Astrocyte (in vitro differentiated cells and primary cell): ENCODE measurements at places on chromosomes 5 and 9.

- no peaks in the 10 kb centered on the region for H3K27me3 ChIP-seq
- H3K36me3 ChIP-seq: no peaks in the 10 kb centered on the region
- no peak overlapping the region for H3K4me3 ChIP-seq
- H3K4me1 ChIP-seq: no peaks in the 10 kb centered on the region
- DNase-seq: peak; percentile 41
These were observed 66.8 kb upstream of the IL7R start for GRCh38 chr5:35789732-35790456.

DNA sequence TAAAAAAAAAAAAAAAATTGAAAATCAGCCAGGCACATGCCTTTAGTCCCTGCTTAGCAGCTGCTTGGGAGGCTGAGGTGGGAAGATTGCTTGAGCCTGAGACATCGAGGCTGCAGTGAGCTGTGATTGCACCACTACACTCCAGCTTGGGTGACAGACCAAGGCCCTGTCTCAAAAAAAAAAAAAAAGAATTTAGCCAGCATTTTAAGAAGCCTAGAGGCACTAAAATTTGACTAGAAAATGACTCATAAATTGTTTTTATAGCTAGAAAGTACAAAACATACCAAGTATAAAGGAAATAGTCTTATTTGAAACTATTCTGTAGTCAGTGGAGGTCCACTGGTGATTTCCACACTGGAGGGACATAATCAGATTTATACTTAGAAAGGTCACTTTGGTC lies 17.5 kb downstream of the LRRC70 start:
- no peaks in the 10 kb centered on the region for H3K36me3 ChIP-seq
- peaks cover 7% of the 10 kb centered on the region for H3K4me1 ChIP-seq
- H3K27ac ChIP-seq: no peak overlapping the region
- DNase-seq: no peak
- no peaks in the 10 kb centered on the region for H3K27me3 ChIP-seq

DNA sequence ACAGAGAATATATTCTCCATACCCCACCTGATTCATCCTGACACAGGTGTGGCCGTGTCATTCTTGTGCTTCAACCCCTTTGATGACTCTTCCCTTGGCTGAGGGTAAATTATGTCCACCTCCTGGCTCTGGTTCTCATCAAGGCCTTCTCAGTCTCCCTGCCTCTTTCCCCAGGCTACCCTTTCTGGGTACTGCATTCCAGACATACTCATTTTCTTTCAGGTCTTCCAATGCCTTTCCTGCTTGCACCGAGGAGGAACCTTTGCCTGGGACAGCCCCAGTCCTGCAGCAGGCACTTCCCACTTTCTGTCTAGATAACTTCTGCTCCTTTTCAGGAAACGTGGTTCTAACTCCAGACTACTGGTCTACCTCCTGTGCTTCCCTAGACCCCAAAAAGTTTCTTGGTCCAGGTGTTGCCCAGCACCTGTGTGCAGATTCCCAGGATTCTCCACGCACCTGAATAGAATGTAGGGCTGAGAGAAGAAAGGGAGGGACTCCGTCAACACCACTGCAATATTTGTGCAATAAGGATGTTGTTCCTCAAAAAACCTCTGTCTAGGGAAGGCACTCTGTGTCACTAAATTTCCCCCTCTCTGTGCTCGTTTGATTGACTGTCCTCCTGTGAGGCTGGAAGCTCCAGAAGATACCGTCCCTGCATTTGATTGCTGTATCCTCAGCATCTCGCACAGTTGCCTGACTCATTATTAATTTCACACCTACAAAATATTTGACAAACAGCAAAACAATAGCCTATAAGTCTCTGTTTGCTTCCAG lies 255.4 kb upstream of the NFIL3 start:
- H3K4me3 ChIP-seq: no peak overlapping the region
- DNase-seq: no peak
- H3K4me1 ChIP-seq: no peaks in the 10 kb centered on the region
- no peaks in the 10 kb centered on the region for H3K27me3 ChIP-seq

DNA sequence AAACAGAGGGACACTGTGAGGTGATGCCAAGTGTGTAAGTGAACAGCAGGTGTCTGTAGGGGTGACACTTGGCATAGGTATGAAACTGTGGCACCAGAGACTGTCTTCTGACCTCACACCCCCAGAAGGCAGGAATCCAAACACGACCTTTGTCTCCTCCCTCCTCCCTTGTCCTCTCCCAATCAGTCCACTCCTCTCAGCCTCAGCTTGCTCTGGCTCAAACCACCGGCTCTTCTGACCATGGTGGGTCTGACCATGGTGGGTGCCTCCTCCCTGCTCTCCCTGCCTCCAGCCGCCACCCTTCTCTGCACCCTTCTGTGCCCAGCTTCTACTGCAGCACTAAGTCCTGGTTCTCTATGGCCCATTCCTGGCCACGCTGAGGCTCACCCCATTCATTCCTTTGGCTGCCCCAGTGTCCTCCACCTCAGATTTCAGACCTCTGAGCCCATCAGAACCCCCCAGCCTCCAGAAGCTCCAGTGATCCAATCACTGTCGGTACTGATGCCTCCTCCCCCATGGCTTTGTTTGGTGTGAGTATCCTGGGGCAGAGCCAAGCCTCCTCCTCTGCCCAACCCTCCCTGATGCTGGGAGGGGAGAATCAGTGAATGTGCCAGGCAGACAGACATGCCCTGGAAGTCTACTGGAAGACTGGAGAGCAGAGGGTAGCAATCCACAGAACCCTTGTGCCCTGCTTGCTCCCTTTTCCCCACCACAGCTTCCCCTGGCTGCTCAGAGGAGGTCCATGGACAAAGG lies 1.7 kb upstream of the ARID3C start:
- peaks cover 50% of the 10 kb centered on the region for H3K27me3 ChIP-seq
- H3K4me1 ChIP-seq: peaks cover 4% of the 10 kb centered on the region
- DNase-seq: no peak
- no peak overlapping the region for H3K27ac ChIP-seq
- no peak overlapping the region for H3K4me3 ChIP-seq
- no peaks in the 10 kb centered on the region for H3K36me3 ChIP-seq

- DNase-seq: no peak
- peaks cover 6% of the 10 kb centered on the region for H3K4me1 ChIP-seq
- no peaks in the 10 kb centered on the region for H3K36me3 ChIP-seq
- no peak overlapping the region for H3K27ac ChIP-seq
These were observed 301.1 kb downstream of the MAN2A1 start for GRCh38 chr5:109990723-109991359.

GRCh38 chr9:35907711-35908503 lies 1.4 kb upstream of the SPAAR start:
- H3K27ac ChIP-seq: peak overlapping the region; percentile 91
- peak overlapping the region; percentile 37 for H3K4me3 ChIP-seq
- H3K27me3 ChIP-seq: no peaks in the 10 kb centered on the region
- peak; percentile 90 for DNase-seq
- H3K36me3 ChIP-seq: no peaks in the 10 kb centered on the region

DNA sequence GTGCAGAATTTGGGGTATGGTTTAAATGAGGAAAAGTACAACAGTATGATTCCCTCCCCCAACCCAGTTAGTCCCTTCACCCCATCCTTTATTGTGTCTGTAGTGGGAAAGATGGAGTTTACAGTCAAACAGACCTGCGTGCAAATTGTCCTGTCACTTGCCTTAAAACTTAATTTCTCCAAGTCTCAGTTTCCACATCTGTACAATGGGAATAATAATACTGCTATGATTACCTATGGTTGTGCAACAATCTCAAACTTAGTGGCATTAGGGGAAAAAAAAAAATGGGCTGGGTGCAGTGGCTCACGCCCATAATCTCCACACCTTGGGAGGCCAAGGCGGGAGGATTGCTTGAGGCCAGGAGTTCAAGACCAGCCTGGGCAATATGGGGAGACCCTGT lies 35.8 kb upstream of the CTNNA1 start:
- no peak for DNase-seq
- peaks cover 2% of the 10 kb centered on the region for H3K27me3 ChIP-seq
- no peaks in the 10 kb centered on the region for H3K36me3 ChIP-seq
- no peak overlapping the region for H3K4me3 ChIP-seq

DNA sequence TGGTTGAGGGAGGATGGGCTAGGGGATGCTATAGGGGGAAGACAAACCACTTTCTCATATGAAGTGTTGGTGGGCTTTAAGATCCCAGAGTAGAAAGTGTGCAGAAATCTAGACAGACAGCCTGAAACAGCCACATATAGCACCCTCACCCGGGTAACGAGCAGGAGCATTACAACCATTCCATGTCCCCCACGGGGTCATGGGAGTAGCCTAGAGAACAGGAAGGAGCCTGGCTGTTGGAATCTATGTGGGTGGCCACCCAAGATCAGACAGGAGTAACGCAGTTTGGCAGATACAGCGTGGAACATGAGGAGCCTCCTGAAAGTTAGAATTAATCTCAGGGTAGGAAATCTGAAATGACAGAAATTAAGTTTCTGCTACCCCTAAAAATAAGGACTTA lies 146.1 kb upstream of the RAI14 start:
- H3K4me1 ChIP-seq: peaks cover 4% of the 10 kb centered on the region
- no peak overlapping the region for H3K27ac ChIP-seq
- H3K27me3 ChIP-seq: no peaks in the 10 kb centered on the region
- no peaks in the 10 kb centered on the region for H3K36me3 ChIP-seq

- H3K4me3 ChIP-seq: peak overlapping the region; percentile 18
- H3K27ac ChIP-seq: peak overlapping the region; percentile 91
- DNase-seq: peak; percentile 82
- no peaks in the 10 kb centered on the region for H3K36me3 ChIP-seq
- H3K4me1 ChIP-seq: peaks cover 46% of the 10 kb centered on the region
These were observed 1.1 kb downstream of the HRCT1 start for GRCh38 chr9:35906923-35907699.

- no peaks in the 10 kb centered on the region for H3K4me1 ChIP-seq
- DNase-seq: no peak
- no peaks in the 10 kb centered on the region for H3K27me3 ChIP-seq
- H3K4me3 ChIP-seq: no peak overlapping the region
These were observed 225.3 kb downstream of the MCTP1 start for GRCh38 chr5:95059636-95060035.

- H3K4me1 ChIP-seq: peaks cover 22% of the 10 kb centered on the region
- peaks cover 53% of the 10 kb centered on the region for H3K36me3 ChIP-seq
- H3K27me3 ChIP-seq: no peaks in the 10 kb centered on the region
- no peak overlapping the region for H3K4me3 ChIP-seq
- peak; percentile 52 for DNase-seq
- H3K27ac ChIP-seq: no peak overlapping the region
These were observed 184.5 kb downstream of the TRIO start for GRCh38 chr5:14327624-14328023.

DNA sequence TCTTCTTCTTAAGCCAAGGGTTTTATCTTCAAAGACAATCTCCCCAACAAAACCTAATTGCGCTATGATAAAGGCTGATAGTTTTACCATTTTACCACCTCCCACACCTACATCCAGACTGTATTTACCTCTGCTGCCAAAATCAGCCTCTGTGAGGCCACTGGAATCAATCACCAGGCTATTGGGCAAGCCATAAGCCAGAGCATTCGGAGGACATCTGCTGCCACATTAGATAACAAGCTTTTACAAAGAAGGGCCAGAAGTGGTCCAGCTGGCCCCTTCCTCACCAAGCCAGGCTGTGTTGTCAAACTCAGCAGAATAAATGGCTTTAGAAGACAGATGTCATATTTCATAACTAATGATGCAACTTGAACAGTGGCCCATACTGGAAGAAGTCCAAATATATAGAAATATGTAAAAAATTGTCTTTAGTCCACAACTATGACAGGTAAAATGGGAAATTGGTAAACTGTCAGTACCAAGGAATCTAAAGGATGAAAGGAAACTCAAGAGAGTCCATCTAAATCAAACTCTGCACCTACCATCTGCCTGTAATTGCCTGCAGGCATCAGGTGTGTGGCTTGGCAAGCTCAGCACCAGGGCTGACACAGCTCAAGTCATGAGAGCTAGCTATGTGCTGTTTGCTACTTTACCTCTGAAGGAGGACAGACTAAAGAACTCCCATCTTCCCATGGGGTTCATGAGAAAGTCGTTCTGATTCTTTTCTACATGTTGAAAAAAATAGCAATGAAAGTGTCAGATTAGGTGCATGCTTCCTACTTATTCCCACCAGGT lies 16.1 kb downstream of the SLC45A2 start:
- H3K4me1 ChIP-seq: no peaks in the 10 kb centered on the region
- DNase-seq: no peak
- H3K4me3 ChIP-seq: no peak overlapping the region
- H3K36me3 ChIP-seq: no peaks in the 10 kb centered on the region
- no peak overlapping the region for H3K27ac ChIP-seq

DNA sequence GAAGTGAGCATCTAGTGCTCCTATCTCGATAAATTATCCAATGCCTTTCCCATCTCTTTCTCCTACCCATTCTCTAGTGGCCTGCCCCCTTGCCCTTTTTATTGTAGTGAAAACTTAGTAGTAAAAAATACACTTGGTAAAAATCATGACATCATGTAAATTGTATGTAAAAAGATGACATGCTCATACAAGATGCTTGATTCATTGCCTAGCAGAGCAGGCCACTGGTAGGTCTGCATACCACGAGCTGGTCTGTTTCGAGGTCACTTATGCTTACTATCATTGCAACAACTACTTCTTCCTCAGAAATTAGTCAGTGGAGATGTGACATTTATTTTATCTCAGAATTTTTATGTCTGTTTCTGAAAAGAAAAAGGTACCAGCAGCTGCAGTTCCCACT lies 177.3 kb downstream of the C9orf152 start:
- H3K4me1 ChIP-seq: peaks cover 61% of the 10 kb centered on the region
- H3K27ac ChIP-seq: peak overlapping the region; percentile 96
- peak; percentile 67 for DNase-seq
- H3K27me3 ChIP-seq: no peaks in the 10 kb centered on the region
- no peak overlapping the region for H3K4me3 ChIP-seq

GRCh38 chr5:43017428-43017815 lies 22.7 kb downstream of the ANXA2R start:
- H3K27ac ChIP-seq: peak overlapping the region; percentile 90
- H3K36me3 ChIP-seq: no peaks in the 10 kb centered on the region
- no peaks in the 10 kb centered on the region for H3K27me3 ChIP-seq
- H3K4me3 ChIP-seq: peak overlapping the region; percentile 80
- DNase-seq: no peak

DNA sequence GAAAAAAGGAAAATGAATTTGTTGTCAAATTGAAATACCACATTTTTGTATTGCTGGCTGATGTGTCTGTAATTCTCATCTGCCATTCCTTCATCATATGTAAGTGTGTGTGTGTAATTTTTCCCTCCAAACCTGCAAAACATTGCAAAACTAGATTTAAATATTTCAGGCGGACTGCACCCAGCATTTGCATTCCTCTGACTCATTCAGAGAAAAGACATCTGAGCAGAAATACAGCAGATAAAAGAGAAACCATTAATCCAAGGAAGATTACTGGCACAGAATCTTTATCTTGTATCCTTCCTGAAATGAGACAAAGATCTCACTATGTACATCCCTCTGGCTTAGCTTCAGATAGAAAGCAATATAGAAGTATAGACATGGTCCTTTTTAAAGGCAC lies 275.3 kb downstream of the TMEM38B start:
- H3K36me3 ChIP-seq: no peaks in the 10 kb centered on the region
- no peaks in the 10 kb centered on the region for H3K27me3 ChIP-seq
- no peak overlapping the region for H3K4me3 ChIP-seq

- no peaks in the 10 kb centered on the region for H3K36me3 ChIP-seq
- H3K27ac ChIP-seq: no peak overlapping the region
- no peak overlapping the region for H3K4me3 ChIP-seq
- no peaks in the 10 kb centered on the region for H3K4me1 ChIP-seq
These were observed 37.9 kb downstream of the SLC27A6 start for GRCh38 chr5:129003232-129003631.
